ENCODE measurements at places on chromosomes 4 and X.
A peak's percentile ranks its signal among the peaks of the same experiment; 100 is the strongest.

GRCh38 chr4:147940171-147940570, 208.3 kb downstream of the ARHGAP10 start:
- no peak for DNase-seq

DNA sequence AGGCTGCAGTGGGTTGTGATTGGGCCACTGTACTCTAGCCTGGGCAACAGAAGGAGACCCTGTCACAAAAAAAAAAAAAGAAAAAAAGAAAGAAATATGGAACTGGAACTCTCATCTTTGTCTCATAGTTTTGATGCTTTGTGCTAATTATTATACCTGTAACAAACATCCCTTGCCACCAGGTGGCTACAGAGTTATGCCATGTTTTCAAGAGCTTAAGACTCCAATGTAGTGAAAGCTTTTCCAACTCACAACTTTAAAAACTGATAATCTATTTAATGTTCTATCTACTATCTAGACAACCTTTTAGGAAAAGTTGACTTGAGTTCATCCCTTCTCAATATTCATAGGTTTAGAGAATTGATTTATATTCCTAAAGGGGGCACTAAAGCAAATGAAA, 42.4 kb downstream of the HTR2C start:
- no peak for DNase-seq

DNA sequence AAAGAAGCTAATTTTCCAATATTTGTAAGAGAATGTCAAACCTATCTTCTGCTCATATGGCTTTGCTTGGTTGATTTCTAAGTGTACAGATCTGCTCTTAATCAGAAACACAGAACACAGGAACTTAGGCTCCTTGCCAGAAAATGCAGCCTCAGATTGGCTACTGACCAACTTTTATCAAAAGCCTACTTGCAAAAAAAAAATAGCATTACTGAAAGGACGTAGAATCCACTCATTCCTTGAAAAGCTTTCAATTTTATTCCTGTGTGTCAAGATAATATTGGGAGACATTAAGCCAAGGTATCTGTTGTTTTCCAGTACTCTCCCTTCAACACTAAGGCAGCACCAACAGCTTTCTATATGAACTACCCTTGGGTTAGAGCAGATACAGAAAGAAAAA, 127.6 kb upstream of the INTU start:
- DNase-seq: no peak

GRCh38 chr4:169120624-169121023, 110.6 kb upstream of the CBR4 start:
- no peak for DNase-seq

DNA sequence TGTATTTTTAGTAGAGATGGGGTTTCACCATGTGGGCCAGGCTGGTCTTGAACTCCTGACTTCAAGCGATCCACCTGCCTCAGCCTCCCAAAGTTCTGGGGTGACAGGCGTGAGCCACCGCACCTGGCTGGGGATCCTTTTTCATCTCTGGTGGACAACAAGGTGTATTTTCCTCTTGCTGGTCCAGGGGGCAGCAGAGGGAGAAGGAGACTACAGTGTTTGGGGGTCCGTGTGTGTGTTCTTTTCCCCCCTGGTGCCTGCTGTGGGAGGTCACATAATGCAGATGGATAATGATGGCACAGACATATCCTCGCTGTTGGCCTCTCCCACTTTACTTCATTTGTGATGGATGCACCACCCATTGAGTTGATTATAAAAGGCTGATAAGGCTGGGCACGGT, 39.0 kb upstream of the CD99 start:
- DNase-seq: no peak

GRCh38 chr4:27360790-27361267, 500.2 kb downstream of the STIM2 start:
- DNase-seq: no peak

DNA sequence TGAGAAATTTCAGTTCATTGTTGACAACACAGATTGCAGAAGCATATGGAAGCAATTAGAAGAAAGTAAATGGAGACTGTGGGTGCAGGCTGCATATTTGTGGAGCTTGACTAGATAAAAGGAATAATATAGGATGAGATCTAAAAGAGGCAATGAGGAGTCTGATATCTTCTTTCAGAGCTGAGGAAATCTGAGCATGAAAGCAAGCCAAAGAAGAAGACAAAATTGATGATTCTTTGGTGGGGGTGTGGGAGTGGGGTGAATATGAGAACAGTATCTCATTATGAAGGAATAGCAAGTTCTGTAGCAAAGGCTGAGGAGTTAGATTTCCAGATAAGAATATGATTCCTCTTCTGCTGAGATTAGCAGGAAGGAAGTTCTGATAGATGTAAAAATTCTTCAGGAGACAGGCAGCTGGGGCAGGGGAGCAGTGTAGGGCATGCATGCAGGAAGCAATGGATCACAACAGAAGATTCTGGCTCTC, 6.1 kb upstream of the PDHA2 start:
- no peak for DNase-seq

DNA sequence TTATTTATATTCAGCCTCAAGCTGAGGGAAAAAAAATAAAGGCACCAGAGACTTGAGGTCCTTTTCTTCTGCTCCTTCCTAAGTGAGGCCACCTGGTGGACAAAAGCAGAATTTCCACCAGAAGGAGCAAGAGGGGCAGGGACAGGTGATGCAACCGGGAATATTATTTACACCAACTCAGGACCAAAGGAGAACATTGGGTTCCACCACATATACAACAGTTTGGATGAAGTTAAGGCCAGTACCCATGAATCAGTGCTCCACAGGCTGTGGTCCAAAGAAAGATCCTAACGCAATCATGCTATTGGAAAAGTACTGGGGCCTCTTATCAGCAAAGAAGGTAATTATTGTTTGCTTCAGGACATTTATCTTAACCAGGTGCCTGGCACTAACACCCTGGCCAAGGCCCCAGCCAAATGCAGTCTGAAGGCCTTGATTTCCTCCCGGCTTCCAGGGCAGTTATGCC, 57.4 kb downstream of the TSC22D3 start:
- no peak for DNase-seq

GRCh38 chr4:152524427-152524826, 11.5 kb downstream of the FBXW7 start:
- no peak for DNase-seq

GRCh38 chrX:74297766-74298165, 6.2 kb upstream of the ZCCHC13 start:
- DNase-seq: no peak

- no peak for DNase-seq
Measured at GRCh38 chrX:105191878-105192277, 28.6 kb downstream of the TEX13A start.

DNA sequence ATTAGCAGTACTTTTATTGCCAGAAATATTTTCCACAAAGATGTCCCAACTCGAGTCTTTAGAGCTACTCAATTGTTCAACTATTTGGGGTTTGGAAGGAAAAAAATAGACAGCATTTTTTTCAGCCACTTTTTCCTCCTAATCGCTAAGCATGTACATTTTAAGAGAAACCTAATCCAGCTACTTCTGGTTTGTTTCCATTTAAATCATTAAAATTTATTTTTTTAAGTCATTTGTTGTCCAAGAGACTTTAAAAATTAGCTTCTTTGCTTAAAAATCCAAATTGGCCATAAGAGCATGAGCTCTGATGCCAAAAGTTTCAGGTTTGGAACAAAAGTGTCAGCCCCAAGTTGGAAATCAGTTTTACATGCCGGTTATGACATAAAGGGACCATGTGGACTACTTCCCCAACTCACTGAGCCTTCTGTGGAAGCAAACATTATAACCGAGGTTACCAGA, 186.3 kb upstream of the INTU start:
- DNase-seq: no peak

DNA sequence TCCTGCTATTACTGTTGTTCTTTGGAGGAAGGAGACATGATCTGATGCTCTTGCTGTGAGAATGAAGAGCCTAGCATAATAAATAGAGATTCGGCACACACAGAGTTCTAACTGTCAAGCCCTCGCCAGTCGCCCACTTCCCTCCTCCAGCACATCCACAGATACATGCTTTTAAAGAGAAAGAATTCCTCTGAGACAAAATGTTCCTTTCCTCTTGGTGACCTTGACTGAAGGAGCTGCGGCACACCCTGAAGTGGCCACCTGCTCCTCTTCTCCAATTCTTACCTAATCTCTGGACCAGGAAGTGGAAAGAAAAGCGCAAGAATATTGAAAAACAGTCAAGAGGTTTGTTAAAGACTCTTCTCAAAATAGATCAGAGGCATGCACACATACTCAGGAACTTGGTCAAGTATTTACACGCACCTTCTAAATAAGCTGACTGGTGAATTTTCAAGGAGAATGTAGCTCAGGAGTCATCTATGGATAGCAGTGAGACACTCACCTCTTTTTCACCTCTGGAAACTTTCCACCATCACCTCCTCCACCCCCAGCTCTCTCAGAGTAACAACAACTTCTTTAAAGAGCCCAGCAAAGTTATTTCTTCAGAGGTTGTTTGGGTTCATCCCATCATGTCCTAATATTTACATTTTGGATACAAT, 95.4 kb downstream of the PARM1 start:
- no peak for DNase-seq

GRCh38 chr4:142314686-142315085, 531.4 kb downstream of the INPP4B start:
- DNase-seq: no peak

- no peak for DNase-seq
Measured at GRCh38 chrX:84078991-84079390, 109.0 kb downstream of the RPS6KA6 start.

- peak; percentile 51 for DNase-seq
Measured at GRCh38 chr4:140071806-140072205, 82.2 kb downstream of the MAML3 start.

- no peak for DNase-seq
Measured at GRCh38 chrX:19840899-19841648, 46.3 kb downstream of the SH3KBP1 start.

DNA sequence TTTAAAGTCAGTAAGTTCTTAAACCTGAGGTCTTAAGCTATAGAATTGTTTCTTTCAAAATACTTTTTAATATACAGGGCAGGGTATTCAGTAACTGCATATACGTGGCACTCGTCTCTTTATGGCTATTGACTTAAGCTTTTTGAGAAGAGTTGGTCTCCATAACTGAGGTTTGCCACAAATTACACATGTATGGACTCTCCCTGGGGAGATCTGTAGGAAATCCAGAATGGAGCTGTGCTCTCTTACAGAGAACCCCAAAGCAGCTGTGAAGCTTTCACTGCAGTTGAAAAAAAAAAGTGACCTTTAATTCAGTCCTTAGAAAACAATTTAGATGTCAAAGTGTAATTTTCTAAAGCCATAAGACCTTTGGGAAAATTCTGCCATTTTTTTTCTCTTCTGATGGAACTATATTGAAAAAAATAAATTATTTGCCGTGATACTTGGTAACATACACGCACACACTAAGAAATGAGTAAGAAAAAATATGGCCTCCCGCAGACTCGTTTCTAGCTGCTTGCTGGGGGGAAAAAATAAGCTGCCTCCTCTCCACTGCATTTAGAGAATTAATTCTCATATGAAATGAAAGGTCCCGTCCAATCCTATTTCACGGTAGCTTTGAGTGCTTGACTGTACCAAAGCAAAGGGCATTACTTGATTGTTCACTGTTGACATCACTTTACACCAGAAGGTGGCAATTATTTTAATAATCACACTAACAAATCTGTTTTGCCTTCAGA, 159.4 kb upstream of the TENM3 start:
- no peak for DNase-seq

- DNase-seq: no peak
Measured at GRCh38 chr4:4387531-4388310, 819 bp downstream of the NSG1 start.

- no peak for DNase-seq
Measured at GRCh38 chr4:154314248-154314647, 177.4 kb downstream of the DCHS2 start.

Data from right cardiac atrium (tissue), 5 donors.